ENCODE measurements at places on chromosomes 13 and 19. TPM values are rescaled to one million over a fixed set of nuclear protein-coding genes. Genes with fewer than 3 reads are reported as not detected.
A peak's percentile ranks its signal among the peaks of the same experiment; 100 is the strongest.

DNA sequence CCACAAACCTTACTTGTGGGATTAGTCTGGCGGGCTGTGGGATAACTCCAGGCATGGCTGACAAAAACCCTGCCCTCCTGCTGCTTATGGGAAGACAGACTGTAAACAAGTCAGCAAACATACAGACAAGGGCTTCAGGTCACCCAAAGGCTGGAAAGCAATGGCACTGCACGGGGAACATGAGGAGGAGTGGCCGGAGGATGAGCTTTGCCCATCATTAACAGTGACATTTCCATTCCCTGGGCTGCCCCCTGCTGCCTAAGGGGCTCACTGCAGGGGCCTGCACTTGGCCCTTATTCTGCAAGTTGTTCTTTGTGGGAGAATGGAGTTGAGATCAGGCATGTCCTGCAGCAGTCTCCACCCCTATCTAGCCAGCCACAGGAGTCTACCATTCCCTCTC is 91.3 kb downstream of the UQCRFS1 start:
- H3K27me3 ChIP-seq = peaks cover 5% of the 10 kb centered on the region
- no peak overlapping the region for H3K27ac ChIP-seq
- H3K36me3 ChIP-seq = no peaks in the 10 kb centered on the region
- no peak overlapping the region for H3K4me3 ChIP-seq

- peaks cover 14% of the 10 kb centered on the region for H3K4me1 ChIP-seq
- no peak overlapping the region for H3K27ac ChIP-seq
- H3K27me3 ChIP-seq = peaks cover 9% of the 10 kb centered on the region
- no peaks in the 10 kb centered on the region for H3K36me3 ChIP-seq
- no peak overlapping the region for H3K4me3 ChIP-seq
- no peak for DNase-seq
These were observed 631.3 kb downstream of the EFNB2 start for GRCh38 chr13:105904034-105904742.

- H3K4me3 ChIP-seq = no peak overlapping the region
- no peak for DNase-seq
- H3K27ac ChIP-seq = peak overlapping the region; percentile 16
- no peaks in the 10 kb centered on the region for H3K36me3 ChIP-seq
These were observed 203.9 kb downstream of the SHISA2 start for GRCh38 chr13:25847635-25848626.

DNA sequence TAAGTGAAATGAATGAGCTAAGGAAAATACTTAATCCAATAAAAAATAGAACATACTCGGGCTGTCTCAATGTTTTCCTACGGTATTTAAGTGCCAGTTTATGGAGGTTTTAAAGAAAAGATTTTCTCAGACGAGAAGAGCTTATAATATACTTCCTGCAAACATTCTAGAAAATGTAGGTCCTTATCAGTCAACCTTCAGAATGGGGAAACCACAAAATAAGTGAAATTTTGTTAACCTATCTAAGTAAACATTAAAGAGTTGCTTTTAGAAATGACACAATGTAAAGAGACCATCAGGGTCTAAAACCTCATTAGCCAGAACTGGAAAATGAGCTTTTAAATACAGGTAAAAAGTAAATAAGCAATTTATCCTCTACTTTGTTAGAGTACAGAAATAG is 12.1 kb downstream of the MIR17HG start:
- no peak for DNase-seq
- no peak overlapping the region for H3K4me3 ChIP-seq
- peaks cover 31% of the 10 kb centered on the region for H3K36me3 ChIP-seq
- no peak overlapping the region for H3K27ac ChIP-seq

- H3K27me3 ChIP-seq = no peaks in the 10 kb centered on the region
- DNase-seq = no peak
- H3K36me3 ChIP-seq = peaks cover 40% of the 10 kb centered on the region
- H3K4me1 ChIP-seq = no peaks in the 10 kb centered on the region
- H3K4me3 ChIP-seq = no peak overlapping the region
These were observed 8.9 kb upstream of the RSPH6A start for GRCh38 chr19:45824041-45824471.

DNA sequence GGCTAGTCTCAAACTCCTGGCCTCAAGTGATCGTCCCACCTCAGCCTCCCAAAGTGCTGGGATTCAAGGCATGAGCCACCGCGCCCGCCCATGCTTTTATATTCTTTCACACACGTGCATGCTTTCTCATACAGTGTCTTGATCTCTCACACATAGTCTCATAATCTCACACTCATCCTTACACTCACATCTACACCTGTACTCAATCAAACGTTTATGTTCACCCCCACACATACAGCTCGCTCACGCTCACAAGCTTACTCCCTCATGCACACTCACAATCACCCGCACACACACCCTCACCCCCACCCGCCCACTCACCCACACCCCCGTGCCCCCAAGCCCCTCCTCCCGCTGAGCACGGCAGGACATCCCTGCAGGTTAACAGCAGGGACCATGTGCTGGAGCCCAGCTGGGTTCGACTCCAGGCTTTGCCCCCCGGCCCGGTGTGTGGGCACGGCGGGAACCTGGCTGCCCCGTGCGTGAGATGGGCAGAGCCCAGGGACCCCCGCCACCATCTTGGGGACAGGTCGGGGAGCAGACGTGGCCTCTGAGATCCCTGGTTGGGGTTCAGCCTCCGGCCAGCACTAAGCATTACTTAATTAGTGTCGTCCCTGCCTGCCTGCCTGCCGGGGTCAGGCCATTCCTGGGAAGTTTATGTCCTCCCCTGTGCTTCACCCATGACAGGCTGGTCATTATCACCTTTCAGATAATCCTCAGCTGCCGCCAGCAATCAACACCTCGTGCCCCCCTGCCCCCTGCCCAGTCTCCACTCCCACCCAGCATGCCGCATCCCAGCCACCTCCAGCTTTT is 11.4 kb downstream of the SBK2 start:
- no peak overlapping the region for H3K4me3 ChIP-seq
- no peaks in the 10 kb centered on the region for H3K4me1 ChIP-seq
- H3K27me3 ChIP-seq = no peaks in the 10 kb centered on the region
- no peaks in the 10 kb centered on the region for H3K36me3 ChIP-seq
- no peak overlapping the region for H3K27ac ChIP-seq
- no peak for DNase-seq

- no peak overlapping the region for H3K27ac ChIP-seq
- H3K4me1 ChIP-seq = peaks cover 18% of the 10 kb centered on the region
- DNase-seq = no peak
- no peaks in the 10 kb centered on the region for H3K36me3 ChIP-seq
- H3K27me3 ChIP-seq = no peaks in the 10 kb centered on the region
These were observed 2.8 kb downstream of the MAMSTR start for GRCh38 chr19:48716562-48717291.

GRCh38 chr13:95195146-95195545 is 106.1 kb downstream of the ABCC4 start:
- peaks cover 25% of the 10 kb centered on the region for H3K36me3 ChIP-seq
- no peak overlapping the region for H3K4me3 ChIP-seq
- DNase-seq = no peak
- peaks cover 2% of the 10 kb centered on the region for H3K4me1 ChIP-seq
- H3K27ac ChIP-seq = no peak overlapping the region

- H3K36me3 ChIP-seq = peaks cover 26% of the 10 kb centered on the region
- H3K27me3 ChIP-seq = no peaks in the 10 kb centered on the region
- peak overlapping the region; percentile 68 for H3K4me3 ChIP-seq
- H3K4me1 ChIP-seq = peaks cover 68% of the 10 kb centered on the region
- peak; percentile 87 for DNase-seq
These were observed 368.4 kb downstream of the KLF12 start for GRCh38 chr13:73765651-73766384.

DNA sequence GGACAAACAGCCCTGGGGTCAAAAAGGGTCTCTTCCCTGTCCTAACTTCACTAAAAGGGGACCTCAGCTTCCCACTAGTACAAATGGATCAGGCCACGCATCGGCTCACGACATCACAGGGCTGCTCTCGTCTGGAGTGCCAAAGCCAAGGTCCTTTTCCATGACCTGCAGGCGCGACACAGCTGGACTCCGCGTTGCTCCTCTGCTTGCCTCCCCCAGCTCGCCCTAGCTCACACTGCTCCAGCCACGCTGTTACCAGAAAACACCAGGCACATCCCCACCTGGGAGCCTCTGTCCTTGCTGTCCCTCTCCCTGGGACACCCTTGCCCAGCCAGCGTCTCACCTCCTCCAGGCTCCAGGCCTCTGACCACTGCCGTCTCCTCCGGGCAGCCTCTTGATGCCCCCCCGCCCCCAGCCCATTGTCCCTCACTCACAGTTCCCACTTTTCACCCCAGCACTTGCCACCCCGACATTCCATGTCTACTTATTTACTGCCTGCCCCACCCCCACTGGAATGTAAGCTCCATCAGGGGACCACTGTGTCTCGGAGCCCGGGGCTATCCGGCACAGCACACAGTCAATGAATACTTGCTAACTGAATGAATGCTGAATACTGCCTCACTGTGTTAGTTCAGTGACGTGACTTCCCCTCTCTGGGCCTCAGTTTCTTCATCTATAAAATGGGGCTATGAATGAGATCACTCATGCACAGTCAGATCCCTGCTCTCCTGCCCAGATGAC is 20.7 kb downstream of the AKT2 start:
- H3K36me3 ChIP-seq = peaks cover 35% of the 10 kb centered on the region
- no peak overlapping the region for H3K27ac ChIP-seq
- peaks cover 17% of the 10 kb centered on the region for H3K4me1 ChIP-seq
- H3K27me3 ChIP-seq = no peaks in the 10 kb centered on the region
- no peak for DNase-seq
- no peak overlapping the region for H3K4me3 ChIP-seq

DNA sequence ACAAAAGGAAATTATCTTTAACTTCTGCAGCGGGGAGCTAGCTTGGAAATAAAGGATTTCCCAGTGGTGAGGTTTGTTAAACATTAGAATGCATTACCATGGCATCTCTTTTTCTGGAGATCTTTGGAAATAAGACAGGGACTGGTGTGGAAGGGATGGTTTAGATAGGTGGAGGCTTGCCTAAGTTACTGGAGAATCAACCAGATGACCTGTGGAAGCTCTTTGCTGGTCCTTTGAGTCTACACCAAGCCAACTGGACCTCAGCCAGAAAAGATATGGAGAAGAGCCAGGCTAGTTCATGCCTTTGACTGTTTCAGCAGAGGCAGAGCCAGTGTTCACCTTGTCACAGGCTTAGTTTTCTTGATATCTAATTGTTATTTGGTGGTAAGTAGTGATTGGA is 134.7 kb downstream of the KCNRG start:
- peaks cover 18% of the 10 kb centered on the region for H3K4me1 ChIP-seq
- peaks cover 7% of the 10 kb centered on the region for H3K27me3 ChIP-seq
- no peaks in the 10 kb centered on the region for H3K36me3 ChIP-seq
- H3K27ac ChIP-seq = no peak overlapping the region

GRCh38 chr19:3443840-3444694 is 36.3 kb downstream of the SMIM24 start:
- H3K27ac ChIP-seq = no peak overlapping the region
- DNase-seq = no peak
- peaks cover 8% of the 10 kb centered on the region for H3K4me1 ChIP-seq
- no peaks in the 10 kb centered on the region for H3K27me3 ChIP-seq
- H3K36me3 ChIP-seq = peaks cover 2% of the 10 kb centered on the region

- H3K36me3 ChIP-seq = no peaks in the 10 kb centered on the region
- peaks cover 18% of the 10 kb centered on the region for H3K27me3 ChIP-seq
- no peaks in the 10 kb centered on the region for H3K4me1 ChIP-seq
These were observed 33.5 kb upstream of the PABPC3 start for GRCh38 chr13:25062479-25062878.

DNA sequence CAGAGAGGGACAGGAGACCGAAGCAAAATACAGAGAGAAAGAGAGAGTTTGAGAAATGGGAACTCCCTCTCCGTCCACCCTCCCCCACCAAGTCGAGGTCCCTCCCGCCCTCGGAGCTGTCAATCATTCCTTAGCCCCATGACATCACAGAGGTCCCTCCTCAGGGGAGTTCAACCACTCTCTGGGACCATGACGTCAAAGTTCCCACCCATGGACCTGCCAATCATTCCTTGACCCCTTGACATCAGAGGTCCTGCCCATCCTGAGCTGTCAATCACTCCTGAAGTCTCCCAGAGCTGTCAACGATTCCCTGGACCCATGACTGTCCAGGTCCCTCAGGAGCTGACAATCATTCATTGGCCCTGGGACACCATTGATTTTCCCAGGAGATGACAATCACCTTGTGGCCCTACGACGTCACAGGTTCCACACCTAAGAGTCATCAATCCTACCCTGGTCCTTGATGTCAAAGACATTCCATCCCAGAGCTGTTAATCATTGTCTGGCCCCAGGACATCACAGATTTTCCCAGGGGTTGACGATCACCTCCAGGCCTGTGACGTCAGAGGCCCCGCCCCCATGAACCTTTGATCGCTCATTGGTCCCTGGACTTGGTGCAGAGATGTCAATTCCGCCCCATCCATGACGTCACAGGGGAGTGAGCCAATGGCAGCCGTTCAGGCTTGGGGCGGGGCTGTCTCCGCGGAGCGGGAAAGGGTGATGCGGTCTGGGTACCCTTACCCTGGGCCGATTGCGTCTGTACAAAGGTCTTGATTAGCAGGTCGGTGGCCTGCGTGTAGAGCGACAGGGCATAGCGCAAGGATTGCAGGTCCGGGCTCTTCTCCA is 61.7 kb downstream of the COLGALT1 start:
- no peaks in the 10 kb centered on the region for H3K36me3 ChIP-seq
- H3K27ac ChIP-seq = no peak overlapping the region
- H3K4me1 ChIP-seq = peaks cover 7% of the 10 kb centered on the region

- H3K4me3 ChIP-seq = no peak overlapping the region
- H3K4me1 ChIP-seq = peaks cover 2% of the 10 kb centered on the region
- no peaks in the 10 kb centered on the region for H3K27me3 ChIP-seq
- no peak overlapping the region for H3K27ac ChIP-seq
- DNase-seq = no peak
- no peaks in the 10 kb centered on the region for H3K36me3 ChIP-seq
These were observed 289.2 kb upstream of the KLF12 start for GRCh38 chr13:74423434-74423833.

DNA sequence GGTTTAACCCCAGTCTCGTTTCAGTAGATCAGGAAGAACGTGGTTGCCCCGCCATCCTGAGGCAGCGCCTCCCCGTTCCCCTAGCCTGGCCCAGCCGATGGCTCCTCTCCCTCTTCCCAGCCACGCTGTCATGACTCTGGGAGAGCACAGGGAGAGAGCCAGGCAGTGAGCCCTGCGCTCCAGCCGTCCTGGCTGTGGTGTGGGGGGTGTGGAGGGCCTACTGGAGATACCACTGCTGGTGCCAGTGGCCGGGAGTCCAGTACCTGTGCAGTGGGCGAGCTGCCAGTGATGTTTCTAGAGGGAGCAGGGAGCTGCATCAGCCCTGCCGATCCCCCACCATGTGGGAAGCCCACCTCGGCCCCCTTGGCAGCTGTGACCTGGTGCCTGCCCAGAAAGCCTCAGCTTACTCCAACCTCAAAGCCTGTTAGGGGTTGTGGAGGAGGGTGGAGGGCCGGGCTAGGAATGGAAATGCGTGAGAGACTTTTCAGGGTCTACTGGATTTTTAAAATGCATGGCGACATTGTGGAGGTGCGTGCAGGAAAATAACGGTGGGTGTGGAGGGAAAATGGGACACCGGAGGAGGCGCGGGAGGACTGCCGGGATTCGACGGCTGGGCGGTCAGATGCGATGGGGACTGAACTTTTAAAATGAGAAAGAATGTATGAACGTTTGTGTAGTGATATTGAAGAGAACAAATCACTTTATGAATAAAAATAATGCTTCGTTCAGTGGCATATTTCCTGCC is 4.9 kb downstream of the TEX29 start:
- no peaks in the 10 kb centered on the region for H3K36me3 ChIP-seq
- no peak overlapping the region for H3K4me3 ChIP-seq
- peaks cover 5% of the 10 kb centered on the region for H3K4me1 ChIP-seq
- no peak for DNase-seq
- no peak overlapping the region for H3K27ac ChIP-seq

Gene EDDM13
- 0.76 TPM for total RNA-seq

Gene KCNC3
- total RNA-seq = 9.7 TPM

Gene INSR
- 3.5 TPM for total RNA-seq

Gene SULT2A1
- not detected for total RNA-seq

Gene HIPK4
- not detected for total RNA-seq

Gene TNFSF9
- 0.57 TPM for total RNA-seq

Gene SIRT6
- 26.2 TPM for total RNA-seq

Gene ZNF787
- 27.6 TPM for total RNA-seq

Gene LHB
- total RNA-seq = 0.39 TPM

Gene ZNF112
- 0.12 TPM for total RNA-seq

All from activated CD4-positive, alpha-beta T cell treated with anti-CD3 and anti-CD28 coated beads for 36 hours (primary cell).